DMS53 (cell line): ENCODE measurements at places on chromosomes 13 and 19.

DNA sequence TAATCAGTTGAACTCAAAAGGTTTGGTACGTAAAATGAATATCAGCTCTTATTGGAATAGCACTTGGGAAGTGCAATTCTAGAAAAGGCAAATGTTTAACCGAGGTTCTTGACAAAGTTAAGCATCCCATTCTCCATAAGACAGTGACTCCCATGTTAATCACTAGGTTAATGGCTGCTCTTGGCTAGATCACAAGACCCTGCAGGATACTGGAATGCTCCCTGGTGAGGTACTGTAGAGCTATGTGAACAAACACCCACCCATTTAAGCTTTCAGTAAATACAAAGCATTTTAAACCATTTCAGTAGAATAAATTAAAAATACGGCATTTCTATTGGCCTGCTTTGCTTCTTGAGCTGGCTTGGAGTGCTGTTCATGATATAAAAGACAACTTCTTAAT is 56.5 kb downstream of the TDRD3 start:
- no peak for DNase-seq

- DNase-seq = peak; percentile 26
Measured at GRCh38 chr13:95924389-95924994, 128.7 kb downstream of the UGGT2 start.

DNA sequence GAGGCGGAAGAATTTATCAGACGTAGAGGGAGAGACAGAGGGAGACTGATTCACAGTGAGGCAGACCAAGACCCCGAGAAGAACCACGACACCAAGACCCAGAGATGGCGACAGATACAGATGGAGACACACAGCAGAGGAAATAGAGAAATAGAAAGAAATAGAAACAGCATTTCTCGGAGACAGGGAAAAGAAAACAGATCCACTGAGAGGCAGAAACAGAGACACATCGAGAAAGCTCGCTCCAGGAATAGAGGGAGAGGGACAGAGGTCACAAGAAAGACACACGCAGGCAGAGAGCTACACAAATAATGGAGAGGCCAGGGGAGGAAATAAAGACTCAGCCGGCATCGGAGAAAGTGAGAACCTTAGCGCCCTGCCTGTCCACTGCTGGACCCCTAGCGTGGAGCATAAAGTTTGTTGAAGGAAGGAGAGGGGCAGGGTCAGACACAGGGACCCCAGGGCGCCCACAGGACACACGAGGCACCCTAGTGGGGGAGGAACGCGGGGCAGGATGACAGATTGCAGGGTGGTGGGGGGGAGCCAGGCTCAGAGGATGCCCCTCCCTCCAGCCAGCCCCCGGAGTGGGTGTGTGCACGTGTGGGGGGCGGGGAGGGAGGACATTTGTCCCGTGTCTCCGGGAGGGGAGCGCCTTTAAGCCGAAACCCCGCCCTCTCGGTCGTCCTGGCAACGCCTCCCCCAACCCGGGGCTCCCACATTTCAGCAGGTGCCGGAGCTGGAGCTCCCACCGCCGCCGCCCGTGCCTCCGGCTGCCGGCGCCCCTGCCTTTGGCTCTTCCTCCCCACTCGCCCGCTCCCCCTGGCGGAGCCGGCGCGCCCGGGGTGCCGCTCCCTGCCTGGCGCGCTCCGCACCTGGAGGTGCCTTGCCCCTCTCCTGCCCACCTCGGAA is at the start of gene PRKCG:
Gene PRKCG (plus strand): TSS at position 716 of the 909 bp plus-strand sequence. CDS start 298 bp downstream, outside the sequence.
- DNase-seq = no peak

DNA sequence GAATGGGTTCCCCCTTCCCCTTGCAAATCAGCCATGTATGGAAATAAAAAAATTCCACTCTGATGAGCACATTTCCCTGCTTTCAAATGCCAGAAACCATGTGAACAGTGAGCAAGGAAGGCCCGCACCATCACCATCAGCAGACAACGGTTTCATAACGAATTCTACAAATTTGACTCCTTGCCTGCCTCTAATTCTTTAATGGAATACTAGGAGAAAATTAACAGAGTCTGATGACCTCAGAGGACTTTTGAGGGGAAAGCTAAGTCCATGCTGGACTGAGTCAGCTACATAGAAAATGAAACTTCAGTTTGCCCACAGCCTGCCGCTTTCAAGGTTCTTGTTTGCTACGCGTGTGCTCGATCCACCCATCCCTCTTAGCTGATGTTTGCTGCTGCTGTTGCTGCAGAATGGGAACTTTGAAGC is 46.7 kb upstream of the KL start:
- DNase-seq = no peak

GRCh38 chr13:110471833-110472162 is 89.7 kb downstream of the RAB20 start:
- DNase-seq = peak; percentile 7

DNA sequence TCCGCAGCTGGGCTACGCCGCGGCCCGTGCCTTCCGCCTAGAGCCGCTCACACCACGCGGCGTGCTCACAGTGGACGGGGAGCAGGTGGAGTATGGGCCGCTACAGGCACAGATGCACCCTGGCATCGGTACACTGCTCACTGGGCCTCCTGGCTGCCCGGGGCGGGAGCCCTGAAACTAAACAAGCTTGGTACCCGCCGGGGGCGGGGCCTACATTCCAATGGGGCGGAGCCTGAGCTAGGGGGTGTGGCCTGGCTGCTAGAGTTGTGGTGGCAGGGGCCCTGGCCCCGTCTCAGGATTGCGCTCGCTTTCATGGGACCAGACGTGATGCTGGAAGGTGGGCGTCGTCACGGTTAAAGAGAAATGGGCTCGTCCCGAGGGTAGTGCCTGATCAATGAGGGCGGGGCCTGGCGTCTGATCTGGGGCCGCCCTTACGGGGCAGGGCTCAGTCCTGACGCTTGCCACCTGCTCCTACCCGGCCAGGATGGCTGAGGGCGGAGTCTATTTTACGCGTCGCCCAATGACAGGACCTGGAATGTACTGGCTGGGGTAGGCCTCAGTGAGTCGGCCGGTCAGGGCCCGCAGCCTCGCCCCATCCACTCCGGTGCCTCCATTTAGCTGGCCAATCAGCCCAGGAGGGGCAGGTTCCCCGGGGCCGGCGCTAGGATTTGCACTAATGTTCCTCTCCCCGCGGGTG is 7.4 kb downstream of the DBP start:
- peak; percentile 98 for DNase-seq

DNA sequence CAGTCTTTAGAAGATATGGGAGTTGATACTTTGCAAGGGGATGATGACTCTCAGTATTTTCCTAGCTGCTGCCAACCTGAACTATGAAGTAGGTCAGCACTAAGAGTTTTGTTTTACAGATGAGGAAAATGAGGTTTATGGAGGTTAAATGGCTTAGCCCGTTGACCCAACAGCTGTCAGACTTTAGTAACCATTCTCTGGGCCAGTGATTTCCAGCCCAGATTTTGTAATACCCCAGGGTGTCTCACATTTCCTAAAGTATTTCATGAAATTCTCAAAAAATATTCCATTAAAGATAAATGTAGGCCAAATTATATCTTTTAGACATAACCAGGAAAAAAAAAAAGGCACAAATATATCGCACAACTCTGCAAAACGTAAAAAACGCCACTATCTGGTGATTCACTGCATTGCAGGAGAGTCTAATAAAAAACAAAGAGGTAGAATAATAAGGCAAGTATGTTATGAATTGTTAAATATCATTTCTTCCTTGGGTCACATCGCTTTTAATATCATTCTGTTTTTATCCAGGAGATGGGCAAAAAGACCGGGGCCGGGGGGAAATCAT is 112.5 kb downstream of the DACH1 start:
- no peak for DNase-seq

GRCh38 chr19:13172346-13173138 is 22.3 kb downstream of the IER2 start:
- peak; percentile 88 for DNase-seq

- DNase-seq = no peak
Measured at GRCh38 chr19:45955905-45956608, 17.6 kb downstream of the NOVA2 start.

- DNase-seq = no peak
Measured at GRCh38 chr19:12930002-12930645, 3.4 kb downstream of the FARSA start.

GRCh38 chr19:7775761-7776160 is 12.7 kb downstream of the CLEC4M start:
- DNase-seq = no peak

DNA sequence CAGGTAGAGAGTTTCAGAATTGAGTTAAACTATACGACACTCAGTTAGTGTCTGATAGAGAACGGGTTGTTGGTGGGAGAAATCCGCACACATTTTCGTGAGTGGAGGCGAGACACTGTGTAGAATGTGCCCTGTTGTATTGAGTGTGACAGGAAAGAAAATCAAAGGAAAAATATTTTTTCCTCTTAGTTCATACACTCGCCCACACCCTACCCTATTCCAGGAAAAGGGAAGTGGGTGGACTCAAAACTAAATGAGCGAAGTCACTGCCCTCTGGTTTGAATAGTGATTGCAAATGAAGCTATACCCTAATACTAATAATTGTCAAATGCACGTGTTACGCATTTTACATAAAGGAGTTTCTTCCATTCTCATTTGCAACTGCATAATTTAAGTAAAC is 2.0 kb downstream of the ZNF347 start:
- no peak for DNase-seq

- DNase-seq = no peak
Measured at GRCh38 chr13:58397596-58398387, 766.2 kb downstream of the PCDH17 start.

GRCh38 chr13:91167706-91168385 is 179.6 kb upstream of the MIR17HG start:
- peak; percentile 42 for DNase-seq

GRCh38 chr13:48110132-48110868 is 15.4 kb upstream of the MED4 start:
- no peak for DNase-seq

DNA sequence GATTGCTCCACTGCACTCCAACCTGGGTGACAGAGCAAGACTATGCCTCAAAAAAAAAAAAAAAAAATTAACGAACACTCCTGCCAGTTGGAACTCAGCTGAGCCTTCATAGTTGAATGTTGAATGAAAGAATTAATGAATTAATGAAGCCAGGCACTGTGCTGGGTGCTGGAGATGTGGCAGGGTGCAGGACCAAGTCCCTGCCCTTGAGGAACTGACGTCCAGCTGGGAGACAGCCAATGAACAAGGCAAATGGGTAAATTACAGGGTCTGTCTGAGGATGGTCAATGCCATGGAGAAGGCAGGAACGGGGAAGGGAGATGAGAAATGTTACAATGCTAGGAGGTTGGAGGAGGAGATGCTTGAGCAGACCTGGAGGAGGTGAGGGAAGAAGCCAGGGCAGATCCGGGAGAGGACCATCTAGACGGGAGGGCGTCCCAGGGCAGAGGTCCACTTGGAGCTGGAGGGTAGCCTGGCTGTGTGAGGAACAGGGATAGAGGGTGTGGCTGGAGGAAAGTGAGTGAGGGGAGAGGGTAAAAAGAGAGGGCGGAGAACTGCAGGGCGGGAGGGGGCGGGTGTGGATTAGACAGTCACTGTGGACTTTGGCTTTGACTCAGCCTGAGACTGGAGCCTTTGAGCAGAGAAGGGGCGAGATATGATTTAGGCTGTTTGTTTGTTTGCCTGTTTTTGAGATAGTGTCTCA is 16.8 kb upstream of the IGSF23 start:
- DNase-seq = no peak

- no peak for DNase-seq
Measured at GRCh38 chr19:30373593-30373992, 1.4 kb downstream of the ZNF536 start.

DNA sequence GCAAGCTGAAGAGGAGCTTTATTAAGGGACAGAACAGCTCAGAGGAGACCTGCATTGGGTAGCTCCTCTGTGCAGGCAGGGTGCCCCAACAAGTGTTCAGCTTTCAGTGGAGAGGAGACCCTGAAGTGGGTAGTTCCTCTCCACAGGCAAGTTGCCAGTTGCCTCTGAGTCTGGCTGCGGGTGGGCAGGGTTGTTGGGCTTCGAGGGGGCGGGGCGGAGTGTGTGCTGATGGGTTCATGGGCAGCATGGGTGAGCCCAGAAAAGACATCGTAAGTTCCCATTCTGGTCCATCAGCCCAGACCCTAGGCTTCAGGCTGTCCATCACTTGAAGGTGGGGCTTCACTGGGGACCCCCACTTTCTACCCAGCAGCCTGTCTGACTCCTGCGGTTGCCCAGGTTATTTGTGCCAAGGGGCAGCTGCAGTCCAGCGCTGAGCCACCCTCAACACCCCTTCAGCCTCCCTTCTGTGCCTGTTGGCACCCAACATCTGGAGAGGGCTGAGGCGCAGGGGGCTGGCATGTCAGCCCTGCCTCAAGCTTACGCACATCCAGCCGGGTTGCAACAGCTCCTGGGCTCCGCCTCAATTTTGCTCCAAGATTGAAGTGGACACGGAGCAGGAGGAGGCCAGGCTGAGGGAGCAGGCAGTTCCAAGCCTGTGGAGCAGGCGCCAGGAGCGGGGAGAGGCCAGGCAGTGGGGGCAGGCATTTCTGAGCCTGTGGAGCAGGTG is 350.5 kb upstream of the PCDH20 start:
- DNase-seq = no peak

DNA sequence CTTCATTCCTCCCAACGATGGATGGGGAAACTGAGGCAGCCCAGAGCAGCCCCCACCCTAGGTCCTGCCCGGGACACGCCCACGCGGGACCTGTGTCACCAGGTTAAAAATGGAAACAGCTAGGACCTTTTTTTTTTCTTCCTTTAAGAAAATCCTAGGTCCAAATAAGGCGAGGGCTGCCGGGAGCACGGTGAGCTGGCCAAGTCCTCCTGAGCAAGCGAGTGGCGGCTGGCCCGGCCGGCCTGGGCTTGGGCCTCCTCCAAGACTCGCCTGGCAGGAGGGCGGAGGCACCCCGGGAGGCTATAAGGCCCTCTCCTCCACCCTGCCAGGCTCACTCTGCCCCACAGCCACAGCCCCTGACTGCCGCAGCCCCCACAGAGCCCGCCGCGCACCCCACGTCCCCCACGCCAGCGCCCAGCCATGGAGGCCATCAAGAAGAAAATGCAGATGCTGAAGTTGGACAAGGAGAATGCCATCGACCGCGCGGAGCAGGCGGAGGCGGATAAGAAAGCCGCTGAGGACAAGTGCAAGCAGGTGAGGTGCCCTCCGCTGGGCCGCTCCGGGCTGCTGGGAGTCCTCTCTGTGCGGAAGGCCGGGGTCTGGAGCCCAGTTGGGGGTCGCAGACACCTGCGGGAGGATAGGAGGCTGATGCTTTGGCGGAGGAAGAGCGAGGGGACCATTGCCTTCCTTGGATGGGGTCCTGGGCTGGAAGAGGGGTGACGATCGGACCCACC is 8.9 kb upstream of the TPM4 start:
- DNase-seq = peak; percentile 18

DNA sequence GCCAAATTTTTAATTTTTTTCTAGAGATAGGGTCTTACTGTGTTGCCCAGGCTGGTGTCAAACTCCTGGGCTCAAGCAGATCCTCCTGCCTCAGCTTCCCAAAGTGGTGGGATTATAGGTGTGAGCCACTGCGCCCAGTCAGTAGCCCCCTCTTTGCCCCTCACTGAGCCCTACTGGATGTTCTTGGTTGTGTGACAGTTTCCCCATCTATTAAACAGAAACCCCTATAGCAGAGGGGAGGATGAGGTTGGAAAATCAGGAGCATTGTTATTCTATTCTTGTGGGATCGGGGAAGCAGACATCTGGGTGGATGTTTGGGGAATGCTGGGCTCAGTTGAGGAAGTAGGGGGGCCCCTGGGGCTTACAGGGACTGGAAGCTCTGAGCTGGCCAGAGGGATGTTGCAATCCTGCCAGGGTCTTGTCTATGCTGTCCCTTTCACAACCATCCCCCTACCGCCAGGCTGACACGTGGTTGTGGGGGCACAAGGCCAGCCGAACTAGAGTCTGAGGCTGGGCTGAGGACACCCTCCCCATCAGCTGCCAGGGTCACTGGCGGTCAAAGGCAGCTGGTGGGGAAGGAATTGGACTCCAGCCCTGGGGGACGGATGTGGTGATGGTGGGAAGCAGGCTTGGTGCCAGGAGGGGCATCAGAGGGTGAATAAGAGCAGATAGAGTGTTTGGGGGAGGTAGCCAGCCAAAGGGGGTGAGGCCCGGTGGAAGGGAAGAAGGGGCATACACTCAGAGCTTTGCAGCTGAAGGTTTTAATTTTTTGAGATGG is 10.9 kb downstream of the APOC1 start:
- DNase-seq = no peak
